ENCODE measurements at places on chromosomes 16 and 17.

DNA sequence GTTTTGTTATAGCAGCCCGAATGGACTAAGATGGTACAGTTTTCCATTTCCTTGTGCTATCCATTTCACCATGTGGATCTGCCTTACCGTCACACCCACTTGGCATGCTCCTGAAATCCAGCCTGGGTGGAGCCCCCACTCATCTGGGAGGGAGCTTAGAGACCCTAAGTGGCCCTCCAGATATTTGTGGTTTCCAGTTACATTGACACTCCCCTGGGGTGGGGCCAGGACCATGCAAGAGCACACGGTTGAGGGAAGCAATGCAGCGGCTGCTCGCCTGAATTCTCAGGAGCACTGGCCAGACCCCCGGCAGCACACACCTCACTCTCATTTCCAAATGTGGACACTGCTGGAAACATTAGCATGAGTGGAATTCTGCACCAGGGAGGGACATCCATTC lies 231.1 kb downstream of the UTP18 start:
- no peak for DNase-seq

DNA sequence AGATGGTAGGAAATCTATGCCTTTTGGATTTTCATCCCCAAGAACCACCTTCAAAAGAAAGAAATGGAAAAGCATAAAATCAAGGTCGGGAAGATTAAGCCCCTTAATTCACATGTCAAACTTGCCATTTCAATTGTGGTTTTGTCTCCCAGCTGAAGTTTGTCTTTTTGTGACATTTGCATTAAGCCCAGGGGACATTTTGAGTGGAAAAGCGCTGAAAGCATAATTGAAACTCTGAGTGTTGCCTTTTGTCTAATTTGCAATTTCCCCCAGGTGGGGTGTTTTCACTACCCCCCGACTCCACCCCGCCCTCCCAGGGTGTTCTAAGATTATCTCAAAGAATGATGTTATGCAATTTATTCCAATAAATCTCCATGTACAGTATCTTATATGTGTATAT lies 396.2 kb downstream of the CDH13 start:
- DNase-seq = no peak

DNA sequence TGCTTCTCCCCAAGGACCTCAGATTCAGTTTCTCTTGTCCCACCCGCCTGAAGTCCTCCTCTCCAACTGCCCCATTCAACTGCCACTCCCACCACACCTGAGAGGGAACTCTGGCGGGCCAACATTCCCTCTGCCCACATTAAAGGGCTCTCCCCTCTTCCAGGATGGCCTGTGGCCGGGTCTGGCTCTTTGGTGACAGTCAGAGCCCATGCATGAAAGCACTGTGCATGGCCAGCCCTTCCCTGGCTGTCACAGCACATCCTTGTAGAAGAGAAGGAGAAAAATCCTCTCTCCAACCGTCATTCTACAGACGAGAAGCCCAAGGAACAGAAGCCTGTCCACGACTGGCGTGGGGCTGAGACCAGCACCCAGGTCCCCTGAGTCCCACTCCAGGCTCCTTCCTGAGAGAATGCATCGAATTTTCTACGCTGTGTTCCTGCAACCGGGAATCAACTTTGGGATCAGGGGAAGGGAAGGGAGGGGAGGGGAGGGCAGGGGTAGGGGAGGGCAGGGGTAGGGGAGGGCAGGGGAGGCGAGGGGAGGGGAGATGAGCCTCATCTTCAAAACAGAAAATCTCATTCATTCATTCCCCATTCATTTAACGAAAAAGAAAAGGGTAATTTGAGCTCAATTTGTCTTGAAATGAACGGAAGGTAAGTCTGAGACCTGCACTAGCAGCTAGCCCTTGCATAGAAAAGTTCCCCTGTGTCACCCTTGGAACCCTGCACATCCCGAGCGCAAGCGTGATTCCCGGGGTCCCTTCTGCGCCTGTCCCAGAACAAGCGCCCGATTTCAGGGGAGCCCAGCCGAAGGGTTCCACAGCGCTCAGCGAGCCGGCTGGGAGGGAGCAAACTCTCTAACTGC lies at the start of gene ABCC12:
ABCC12 (minus strand) TSS at position 68 of the 864 bp plus-strand sequence. CDS start 9,569 bp downstream, outside the sequence.
- DNase-seq = no peak

DNA sequence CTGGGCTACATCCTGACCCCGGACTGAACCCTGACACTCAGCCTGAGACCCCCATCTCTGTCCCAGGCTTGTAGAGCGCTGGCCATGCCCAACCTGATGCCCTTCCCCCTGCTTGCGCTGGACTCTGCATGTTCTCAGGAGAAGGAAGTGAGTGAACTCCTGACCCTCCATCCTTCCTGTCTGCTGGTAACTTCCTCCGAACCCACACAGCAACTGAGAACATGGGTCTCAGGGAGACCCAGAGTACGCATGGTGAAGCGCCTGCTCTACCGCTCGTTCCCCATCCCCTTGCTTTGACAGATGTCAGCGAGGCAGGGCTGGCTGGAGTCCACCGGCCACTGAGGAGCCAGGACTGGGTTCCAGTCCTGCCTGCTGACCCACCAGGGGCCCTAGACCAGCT lies 6.1 kb downstream of the CAMKK1 start:
- DNase-seq = peak; percentile 48

DNA sequence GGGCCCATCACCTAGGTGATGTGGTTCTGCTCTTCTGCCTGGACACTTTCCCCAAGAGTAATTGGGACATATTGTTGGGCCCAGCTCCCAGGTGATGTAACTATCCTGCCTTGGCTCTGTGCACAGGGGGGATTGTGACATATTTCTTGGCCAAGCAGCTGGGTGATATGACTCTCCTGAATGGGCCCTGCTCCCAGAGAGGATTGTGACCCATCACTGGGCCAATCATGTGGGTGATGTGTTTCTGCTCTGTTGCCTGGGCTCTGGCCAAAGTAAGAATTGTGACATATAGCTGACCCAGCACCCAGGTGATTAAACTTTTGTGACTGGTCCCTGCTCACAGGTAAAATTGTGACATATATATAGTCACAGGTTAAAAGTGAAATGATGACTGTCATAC lies 1904.9 kb downstream of the TP53TG3F start:
- DNase-seq = no peak

DNA sequence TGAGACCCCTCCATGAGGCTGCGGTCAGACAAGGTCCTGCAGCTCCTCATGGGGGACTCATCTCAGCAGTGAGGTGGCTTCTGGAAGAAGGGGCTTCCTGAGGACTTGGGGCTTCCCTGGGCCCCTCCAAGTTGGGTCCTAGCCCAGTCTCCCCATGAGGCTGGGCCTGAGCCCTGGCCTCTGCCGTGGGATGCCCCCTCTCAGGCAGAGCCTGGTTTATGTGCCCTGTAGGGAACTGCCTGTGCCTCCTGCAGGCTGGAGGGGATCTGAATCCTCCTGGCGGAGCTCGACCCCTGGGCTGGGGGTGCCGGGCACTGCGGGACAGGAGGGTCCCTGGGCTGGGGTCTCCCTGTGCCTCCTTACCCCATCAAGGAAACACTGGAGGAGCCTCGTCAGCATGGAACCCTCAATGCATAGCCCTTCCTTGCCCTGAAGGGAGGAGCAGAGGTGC lies 45.8 kb downstream of the TNFRSF13B start:
- peak; percentile 11 for DNase-seq

- no peak for DNase-seq
Measured at GRCh38 chr16:56277075-56277474, 85.8 kb downstream of the GNAO1 start.

GRCh38 chr16:52252680-52253079 lies 294.3 kb downstream of the TOX3 start:
- DNase-seq = no peak

GRCh38 chr17:27651411-27652345 lies 20.7 kb downstream of the LGALS9 start:
- peak; percentile 72 for DNase-seq

- DNase-seq = no peak
Measured at GRCh38 chr17:72254808-72255449, 134.1 kb downstream of the SOX9 start.

GRCh38 chr16:85502357-85502756 lies 110.8 kb upstream of the GSE1 start:
- DNase-seq = no peak

GRCh38 chr16:86726340-86726739 lies 148.0 kb downstream of the FOXL1 start:
- no peak for DNase-seq

DNA sequence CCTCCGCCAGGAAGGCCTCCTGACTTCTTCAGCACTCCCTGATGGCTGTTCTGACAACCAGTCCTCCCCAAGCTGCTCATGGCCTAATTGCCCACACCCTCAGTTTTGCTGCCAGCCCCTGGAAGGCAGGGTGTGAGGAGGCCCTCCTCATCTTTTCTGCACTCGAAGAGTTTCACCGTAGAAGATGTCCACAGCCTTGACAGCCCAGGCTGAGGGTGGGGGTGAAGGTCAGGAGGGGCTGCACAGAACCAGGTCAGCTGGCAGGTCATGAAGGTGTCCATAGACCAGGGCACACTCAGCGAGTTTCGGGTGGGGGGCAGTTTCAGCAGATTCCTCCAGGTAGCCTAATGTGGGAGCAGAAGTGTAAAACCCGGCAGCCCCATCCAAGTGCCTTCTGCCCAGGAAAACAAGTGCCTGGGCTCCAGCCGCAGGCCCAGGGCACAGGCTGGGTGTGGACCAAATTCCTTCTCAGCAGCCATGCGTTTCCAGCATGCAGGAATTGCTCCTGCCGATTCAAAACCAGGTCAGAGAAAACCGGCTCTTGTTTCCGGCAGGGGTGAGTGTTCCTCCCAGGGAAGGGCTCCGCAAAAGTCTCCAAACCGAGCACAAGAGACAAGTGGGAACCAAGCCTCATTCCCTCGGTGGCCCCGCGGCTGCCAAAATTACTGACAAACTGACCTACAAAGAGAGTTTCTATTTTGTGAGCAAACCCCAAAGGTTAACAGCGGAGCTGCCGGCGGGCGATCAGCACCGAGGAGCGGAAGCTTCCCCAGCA lies 228.8 kb downstream of the C16orf78 start:
- no peak for DNase-seq
